ENCODE measurements at places on chromosomes 3 and 15.

DNA sequence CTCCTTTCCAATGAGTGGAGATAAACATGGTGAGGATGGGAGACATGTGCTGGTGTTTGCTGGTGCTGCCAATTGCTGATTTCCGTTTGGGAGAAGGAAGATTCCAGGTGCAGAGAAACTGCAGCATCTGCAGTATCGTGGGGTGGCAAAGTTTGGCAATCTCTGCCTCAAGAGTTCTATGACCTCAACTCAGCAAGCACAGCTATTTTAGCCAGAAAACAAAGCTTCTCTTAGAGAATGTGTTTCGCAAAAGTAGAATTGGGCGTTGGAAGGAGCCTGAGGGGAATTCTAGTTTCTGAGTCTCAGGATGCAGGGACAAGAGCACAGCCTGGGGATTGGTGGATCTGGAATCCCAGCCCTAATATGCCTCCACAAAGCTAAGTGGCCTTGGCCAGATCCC is 18.2 kb upstream of the SHC4 start:
- DNase-seq = no peak

GRCh38 chr3:194579091-194579606 is 54.1 kb downstream of the TMEM44 start:
- DNase-seq = no peak

GRCh38 chr3:151962912-151963311 is 89.5 kb downstream of the SUCNR1 start:
- no peak for DNase-seq

- no peak for DNase-seq
Measured at GRCh38 chr15:65217526-65218482, 6.5 kb upstream of the CILP start.

GRCh38 chr15:27635916-27636315 is 463.2 kb downstream of the OCA2 start:
- no peak for DNase-seq

DNA sequence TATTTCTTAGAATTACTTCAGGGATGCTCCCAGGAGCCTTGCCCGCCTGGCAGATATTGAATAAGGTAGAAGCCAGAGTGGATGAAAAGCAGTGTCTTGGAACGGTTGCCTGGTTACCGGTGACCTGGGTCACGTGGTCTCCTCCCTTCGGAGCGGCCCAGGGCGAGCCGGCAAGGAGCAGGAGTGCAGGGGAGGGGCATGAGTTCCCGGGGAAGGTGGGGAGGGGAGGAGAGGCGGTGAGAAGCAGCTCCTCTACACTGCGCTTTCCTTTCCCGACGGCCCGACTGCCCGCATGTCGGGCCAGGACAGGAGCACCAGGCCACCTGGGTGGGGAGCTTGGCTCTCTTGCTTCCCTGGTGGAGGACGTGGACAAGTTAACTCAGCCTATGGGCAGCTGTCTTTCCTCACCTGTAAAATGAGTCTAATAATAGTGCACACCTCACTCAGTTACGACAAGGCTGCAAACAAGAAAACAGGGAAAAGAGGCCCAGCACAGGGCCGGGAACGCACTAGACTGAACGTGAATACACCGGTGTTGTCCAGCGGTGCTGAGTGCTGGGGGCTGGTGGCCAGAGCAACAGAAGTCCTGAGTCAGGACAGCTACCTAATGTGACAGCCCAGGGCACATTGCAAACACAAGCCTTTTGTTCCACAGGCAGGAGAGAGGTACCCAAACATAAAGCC is 198.3 kb downstream of the ADAMTS9 start:
- peak; percentile 5 for DNase-seq

- DNase-seq = no peak
Measured at GRCh38 chr15:75446151-75446550, 5.3 kb downstream of the SIN3A start.

All from nucleus accumbens (tissue), 56 donors.